ENCODE measurements at places on chromosomes 7 and 10. TPM values are rescaled to one million over a fixed set of nuclear protein-coding genes. Genes with fewer than 3 reads are reported as not detected.

OR6B1 gene
- not detected for total RNA-seq

- no peaks in the 10 kb centered on the region for H3K36me3 ChIP-seq
- no peak overlapping the region for H3K4me3 ChIP-seq
- no peaks in the 10 kb centered on the region for H3K27me3 ChIP-seq
- peak; percentile 79 for DNase-seq
These were observed 16.7 kb downstream of the NEURL1 start for GRCh38 chr10:103510046-103510685.

GRM3 gene
- total RNA-seq = not detected

- no peak overlapping the region for H3K27ac ChIP-seq
- no peaks in the 10 kb centered on the region for H3K27me3 ChIP-seq
These were observed 51.3 kb upstream of the PRKAR1B start for GRCh38 chr7:778271-778967.

Measured in vagina (tissue), 2 donors.